ENCODE measurements at places on chromosomes 3 and 15.

GRCh38 chr3:142228964-142229363, 3.6 kb upstream of the GK5 start:
- DNase-seq: no peak

DNA sequence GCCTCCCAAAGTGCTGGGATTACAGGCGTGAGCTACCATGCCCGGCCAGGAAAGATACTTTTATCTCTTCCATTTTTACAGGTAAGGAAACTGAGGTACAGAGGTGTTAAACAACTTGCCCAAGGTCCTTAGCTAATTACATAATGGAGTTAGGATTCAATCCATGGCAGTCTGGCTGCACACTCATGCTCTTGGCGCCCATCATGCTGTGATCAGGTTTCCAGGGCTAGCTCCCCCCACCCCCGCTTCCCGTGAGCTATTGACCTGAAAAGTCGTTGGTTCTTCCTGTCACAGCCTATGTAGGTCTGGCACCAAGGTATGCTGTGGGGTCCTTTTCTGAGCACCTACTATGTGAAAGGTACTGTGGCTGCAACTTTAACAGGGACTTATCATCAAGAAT, 55.9 kb upstream of the LARS2 start:
- DNase-seq: no peak

- no peak for DNase-seq
Observed at GRCh38 chr3:153462545-153462944, 300.5 kb downstream of the RAP2B start.

GRCh38 chr15:39360452-39360851, 220.4 kb upstream of the THBS1 start:
- DNase-seq: no peak

- DNase-seq: no peak
Observed at GRCh38 chr3:15527031-15527459, 5.5 kb upstream of the COLQ start.

GRCh38 chr15:73884159-73884558, 10.8 kb downstream of the TBC1D21 start:
- no peak for DNase-seq

GRCh38 chr3:146542179-146542578, 2.2 kb downstream of the PLSCR1 start:
- DNase-seq: no peak

GRCh38 chr15:35071106-35071505, 14.0 kb downstream of the NANOGP8 start:
- DNase-seq: no peak

- DNase-seq: no peak
Observed at GRCh38 chr3:33664195-33664594, 53.9 kb downstream of the CLASP2 start.

GRCh38 chr15:39075756-39076341, 505.0 kb upstream of the THBS1 start:
- no peak for DNase-seq

GRCh38 chr3:62110443-62111225, 262.7 kb downstream of the FEZF2 start:
- no peak for DNase-seq

GRCh38 chr3:24562895-24563294, 68.2 kb upstream of the THRB start:
- DNase-seq: no peak

DNA sequence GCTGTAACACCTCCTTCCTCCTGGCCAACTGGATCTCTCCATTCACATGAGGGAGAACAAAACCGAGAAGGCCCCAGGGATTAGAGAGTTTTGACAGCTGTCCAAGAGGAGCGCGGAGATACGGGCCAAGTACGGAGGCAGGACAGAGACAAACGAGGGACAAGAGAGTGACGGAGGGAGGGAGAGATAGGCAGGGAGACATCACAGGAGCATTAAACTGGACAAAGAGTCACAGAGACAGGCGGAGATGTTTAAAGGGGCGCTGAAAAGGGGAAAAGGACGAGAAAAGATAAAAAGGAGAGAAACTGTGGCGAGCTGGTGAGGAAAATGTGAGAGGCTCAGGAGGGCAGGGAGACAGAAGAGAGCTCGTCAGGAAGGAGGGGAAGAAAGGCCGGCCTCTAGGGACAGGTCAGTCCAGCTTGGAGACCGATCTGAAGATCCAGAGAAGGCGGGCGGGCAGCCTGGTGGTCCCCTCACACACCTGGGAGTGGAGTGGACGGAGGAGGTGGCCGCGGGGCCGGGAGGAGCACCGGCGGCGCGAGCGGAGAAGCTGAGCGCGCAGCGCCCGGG, 40.5 kb upstream of the ROPN1 start:
- no peak for DNase-seq

GRCh38 chr3:52402101-52402521, 42.8 kb downstream of the SEMA3G start:
- DNase-seq: no peak

DNA sequence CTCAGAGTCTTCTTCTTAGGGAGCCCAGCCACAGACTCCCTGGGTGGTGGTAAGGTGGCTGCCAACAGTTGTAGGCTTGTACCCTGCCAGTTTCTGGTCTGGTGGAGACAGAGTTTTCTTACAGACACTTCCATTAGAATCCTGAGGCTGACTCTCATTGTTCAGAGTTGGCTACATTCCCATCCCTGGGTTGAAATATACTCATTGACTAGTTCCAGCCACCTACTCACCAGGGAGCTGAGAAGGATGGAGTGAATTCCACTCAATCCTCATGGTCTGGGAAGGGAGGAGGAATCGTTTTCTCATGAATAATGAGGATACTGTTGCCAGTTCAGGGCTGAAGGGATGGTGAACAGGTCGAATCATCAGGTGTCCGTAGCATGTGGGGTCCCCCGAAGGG, 226.5 kb upstream of the PROK2 start:
- DNase-seq: no peak

- no peak for DNase-seq
Observed at GRCh38 chr15:59011262-59011952, 23.9 kb downstream of the RNF111 start.

GRCh38 chr15:76973362-76973743, 21.6 kb upstream of the PSTPIP1 start:
- no peak for DNase-seq
